ENCODE measurements at places on chromosomes 4 and X. TPM values are rescaled to one million over a fixed set of nuclear protein-coding genes. Genes with fewer than 3 reads are reported as not detected.

Gene IL21
- total RNA-seq, result not detected

Gene FRMPD4
- total RNA-seq, result 1.9 TPM

Gene LIN54
- total RNA-seq, result 8.8 TPM

Gene PLXNA3
- 17.3 TPM for total RNA-seq

Gene ZNF157
- total RNA-seq, result 0.12 TPM

Gene AMER1
- total RNA-seq, result 1.1 TPM

All from smooth muscle cell of the coronary artery (primary cell).